Midbrain (tissue), 1 donor: ENCODE measurements at places on chromosomes 4 and X.

- no peak for DNase-seq
Measured at GRCh38 chrX:19121898-19122640, at the start of gene ADGRG2. Gene ADGRG2, minus strand, starts transcription at chrX:19122468. Its CDS starts 53,634 bp downstream, at chrX:19068834.

DNA sequence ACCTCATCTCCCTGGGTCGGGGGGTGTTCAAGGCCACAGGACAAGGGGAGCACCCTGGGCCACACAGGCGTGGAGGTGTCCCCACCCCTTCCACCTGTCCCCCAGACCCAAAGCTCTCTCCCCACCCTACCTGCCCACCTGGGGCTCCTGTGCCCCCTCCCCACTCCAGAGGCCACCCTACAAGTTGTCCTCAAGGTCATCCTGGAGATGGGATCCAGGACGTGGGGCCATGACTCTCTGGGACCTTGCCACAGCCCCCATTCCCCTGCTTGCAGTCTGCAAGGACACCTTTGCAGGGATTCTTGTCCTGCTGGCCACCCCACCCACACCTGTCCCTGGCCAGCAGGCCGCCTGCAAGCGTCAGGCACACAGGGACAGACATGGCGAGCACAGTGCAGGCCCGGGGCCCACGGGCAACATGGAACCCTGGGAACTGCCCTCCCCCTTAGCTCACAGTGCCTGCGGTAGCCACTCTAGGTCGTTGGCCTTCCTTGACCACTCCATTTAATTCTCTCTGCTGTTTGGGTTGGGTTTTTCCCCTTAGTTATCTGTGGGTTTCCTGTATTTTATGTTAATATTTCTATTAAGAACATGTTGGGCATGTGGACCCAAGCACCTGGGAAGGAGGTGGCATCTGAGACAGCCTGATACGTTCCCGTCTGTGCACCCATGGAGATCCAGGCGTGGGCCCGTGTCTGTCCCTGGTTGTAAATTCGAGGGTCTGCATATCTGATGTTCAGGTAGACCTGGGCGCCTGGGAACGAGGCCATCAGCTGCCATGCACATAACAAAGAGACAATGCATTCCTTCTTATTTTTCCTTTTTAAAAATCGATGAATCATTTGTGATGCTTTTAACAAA lies 197.5 kb downstream of the AFAP1 start:
- DNase-seq = no peak

DNA sequence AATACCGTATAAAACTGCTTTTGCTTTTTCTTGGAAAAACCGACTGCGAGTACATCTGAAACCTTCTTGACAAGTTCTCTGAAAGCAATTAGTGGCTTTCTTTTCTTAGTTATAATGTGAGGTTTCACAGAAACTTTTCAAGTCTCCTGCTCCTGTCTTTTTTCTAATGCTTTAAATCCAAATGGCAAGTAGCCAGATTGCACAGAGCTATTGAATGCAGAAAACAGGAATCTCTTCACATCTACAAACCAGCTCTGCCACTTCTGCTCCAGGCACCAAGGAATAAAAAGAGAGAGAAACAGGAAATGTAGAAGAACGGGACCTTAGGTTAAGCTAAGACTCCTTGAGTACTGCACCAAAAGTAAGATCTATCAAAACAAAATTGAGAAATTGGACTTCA lies 267.3 kb upstream of the TET2 start:
- no peak for DNase-seq

- DNase-seq = no peak
Measured at GRCh38 chrX:112211459-112211858, 128.9 kb upstream of the TRPC5 start.

- no peak for DNase-seq
Measured at GRCh38 chr4:174847801-174848427, 18.9 kb upstream of the GLRA3 start.

GRCh38 chrX:108419401-108419800 lies 18.8 kb downstream of the COL4A6 start:
- DNase-seq = no peak

- DNase-seq = no peak
Measured at GRCh38 chr4:15689540-15689939, 7.9 kb downstream of the FAM200B start.

DNA sequence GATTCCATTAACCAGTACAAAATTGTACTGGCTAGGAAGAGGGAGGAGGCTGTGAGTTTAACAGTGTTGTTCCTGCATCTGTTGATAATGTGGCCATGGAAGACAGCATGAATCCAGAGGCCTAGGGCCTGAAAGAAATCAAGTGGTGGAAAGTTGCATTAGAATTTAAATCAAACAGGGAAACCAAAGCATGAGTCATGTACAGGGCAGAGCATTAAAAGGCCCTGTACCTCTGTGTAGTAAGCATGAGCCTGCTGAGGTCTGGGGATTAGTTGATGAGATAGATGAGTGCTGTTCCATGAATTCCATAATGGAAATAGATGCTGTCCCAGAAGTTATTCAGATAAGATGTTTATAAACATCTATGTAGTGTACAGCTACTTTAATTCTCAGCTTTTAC lies 58.3 kb downstream of the MID1IP1 start:
- no peak for DNase-seq

DNA sequence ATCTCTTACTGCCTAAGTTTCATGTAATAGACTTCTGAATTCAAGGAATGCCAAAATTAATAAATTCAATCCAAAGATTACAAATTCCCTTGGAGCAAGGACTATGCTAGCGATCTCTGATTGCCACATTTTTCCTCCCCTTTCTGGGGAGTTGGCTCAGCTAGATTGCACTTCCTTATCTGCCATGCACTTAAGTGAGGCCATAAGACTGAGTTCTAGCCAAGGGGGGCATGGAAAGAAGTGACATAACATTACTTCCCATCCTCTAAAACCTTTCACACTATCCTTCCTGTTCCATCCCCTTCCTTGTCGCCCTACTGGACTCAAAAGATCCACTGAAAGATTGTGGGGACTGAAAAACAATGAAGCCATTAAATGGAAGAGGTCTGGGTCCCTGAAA lies 53.8 kb upstream of the TXK start:
- DNase-seq = no peak

DNA sequence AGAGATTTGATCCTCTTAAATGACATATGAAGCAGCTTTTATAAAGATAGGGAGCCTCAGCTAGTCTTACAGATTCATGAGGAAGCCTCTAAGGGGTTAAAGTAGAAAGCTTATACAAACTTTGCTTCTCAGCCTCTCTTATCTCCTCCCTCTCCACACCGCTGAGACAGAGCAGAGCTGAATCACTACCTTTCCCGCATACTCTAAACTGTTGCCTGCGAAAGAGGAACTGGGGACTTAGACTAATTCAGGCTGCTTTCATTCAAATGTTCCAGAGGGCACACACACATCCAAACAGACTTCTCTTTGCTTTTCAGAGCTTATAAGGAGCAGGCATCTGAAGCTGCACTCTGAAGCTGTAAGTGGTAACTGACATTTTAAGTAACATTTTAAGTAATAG lies at the start of gene SERTM2:
TSS of gene SERTM2 (plus strand) at position 169 of the 400 bp plus-strand sequence. CDS start 7,213 bp downstream, outside the sequence.
- no peak for DNase-seq

DNA sequence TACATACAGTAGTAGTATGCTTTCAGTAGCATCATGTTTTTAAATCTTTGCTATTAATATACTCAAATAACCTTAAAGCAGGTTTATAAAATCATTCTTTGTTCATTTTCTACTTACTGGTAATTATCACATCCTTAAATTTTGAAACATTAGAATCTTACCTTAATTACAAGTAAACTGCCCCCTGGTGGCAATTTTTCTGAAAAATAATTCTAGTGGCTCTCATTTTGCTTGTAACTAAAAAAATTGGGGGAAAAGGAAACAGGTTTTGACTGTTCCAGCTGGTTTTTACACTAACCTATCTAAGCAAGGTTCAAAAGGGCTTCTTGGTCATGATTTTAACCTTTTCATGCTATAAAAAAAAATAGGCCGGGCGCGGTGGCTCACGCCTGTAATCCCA lies 18.5 kb upstream of the DCAF4L1 start:
- DNase-seq = no peak

- no peak for DNase-seq
Measured at GRCh38 chrX:31931225-31931624, 859.4 kb upstream of the FTHL17 start.

GRCh38 chr4:147355032-147355656 lies 125.8 kb upstream of the EDNRA start:
- no peak for DNase-seq

DNA sequence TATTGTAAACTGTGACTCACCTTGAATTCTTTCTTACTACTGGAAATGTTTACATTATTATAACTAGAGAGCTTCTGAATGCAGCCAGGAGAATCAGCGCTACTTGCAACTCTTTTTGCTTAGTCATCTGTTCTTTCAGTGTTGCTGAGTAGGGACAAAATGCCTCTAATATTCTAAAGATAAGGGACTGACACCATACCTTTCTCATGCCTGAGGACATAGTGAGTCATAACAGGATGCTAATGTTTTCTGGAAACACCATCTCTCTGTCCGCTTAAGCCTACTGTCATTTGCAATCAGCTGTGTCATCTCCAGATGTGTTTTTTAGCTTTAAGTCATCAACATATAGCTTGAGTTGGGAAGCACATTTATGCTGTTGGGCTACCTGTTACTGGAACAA lies 108.3 kb downstream of the QRFPR start:
- no peak for DNase-seq

GRCh38 chrX:131764216-131764615 lies 220.3 kb downstream of the OR13H1 start:
- DNase-seq = no peak

DNA sequence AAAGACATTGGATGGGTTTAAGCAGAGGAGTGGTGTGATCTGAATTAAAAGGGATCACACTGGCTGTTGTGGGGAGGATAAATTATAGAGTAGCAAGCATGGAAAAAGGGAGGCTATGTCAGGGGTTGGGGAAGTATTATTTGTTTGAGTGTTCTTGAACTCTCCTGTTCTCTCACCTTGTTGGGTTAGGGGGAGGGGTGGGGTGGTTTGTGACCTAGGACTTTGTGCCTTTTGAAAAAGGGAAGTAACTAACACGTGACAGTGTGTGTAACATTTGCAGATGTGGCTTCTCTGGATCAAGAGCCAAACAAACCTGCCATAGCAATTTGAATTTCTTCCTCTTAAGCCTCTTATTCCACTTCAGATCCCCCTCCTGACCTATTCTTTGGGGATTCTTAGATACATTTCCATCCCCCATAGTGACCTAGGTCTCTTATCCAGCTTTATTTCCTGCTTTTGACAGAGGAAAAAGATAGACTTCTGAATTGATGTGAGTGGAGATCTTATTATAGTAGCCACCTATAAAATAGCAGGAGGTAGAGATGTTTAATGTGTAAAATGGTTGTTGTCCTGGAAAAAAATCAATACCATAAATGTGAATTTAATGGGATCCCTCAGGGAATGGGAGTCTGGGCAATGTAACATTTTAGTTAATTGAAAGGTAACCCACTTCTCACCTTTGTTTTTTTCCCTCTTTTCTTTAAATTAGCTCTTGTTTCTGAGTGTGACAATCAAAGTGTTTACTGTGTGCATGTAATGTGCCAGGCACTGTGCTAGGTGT lies 120.4 kb downstream of the CT47B1 start:
- DNase-seq = no peak

DNA sequence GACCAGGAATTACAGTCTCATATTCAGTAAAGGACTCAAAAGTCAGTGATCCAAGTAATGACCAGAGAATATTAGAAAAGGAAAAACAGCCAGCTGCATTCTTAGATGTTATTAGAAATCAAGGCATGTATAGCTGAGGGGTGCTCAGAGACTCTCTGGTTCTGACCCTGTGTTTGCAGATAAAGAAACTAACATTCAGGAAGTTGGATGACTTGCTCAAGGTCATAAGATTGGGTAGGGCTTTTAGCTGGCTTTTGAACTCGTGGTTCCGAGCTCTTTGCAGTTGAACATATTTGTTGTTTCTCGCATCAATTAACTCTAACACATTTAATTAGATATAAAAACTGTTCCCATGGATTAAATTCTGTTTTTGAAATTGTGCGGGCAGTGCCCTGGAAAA lies 62.5 kb upstream of the ENPP6 start:
- no peak for DNase-seq

GRCh38 chrX:155144926-155145325 lies 71.3 kb upstream of the VBP1 start:
- DNase-seq = no peak

DNA sequence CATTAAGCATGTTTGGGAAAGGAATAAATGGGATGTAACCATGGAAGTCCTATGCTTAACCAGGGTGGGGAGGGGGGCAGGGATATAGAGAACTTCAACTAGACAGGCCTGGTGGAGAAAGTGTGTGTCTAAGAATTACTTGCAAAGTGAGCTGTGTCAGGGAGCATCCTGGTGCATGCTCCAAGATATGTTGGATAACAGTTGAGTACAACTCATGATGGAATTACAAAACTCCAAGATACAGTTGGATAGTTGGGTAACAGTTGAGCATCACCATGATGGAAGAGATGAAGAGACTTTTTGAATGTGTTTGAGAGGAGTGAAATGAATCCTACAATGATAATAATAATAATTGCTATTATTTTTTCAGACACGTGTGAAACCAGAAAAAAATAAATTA lies 26.1 kb upstream of the ACSL1 start:
- DNase-seq = no peak

DNA sequence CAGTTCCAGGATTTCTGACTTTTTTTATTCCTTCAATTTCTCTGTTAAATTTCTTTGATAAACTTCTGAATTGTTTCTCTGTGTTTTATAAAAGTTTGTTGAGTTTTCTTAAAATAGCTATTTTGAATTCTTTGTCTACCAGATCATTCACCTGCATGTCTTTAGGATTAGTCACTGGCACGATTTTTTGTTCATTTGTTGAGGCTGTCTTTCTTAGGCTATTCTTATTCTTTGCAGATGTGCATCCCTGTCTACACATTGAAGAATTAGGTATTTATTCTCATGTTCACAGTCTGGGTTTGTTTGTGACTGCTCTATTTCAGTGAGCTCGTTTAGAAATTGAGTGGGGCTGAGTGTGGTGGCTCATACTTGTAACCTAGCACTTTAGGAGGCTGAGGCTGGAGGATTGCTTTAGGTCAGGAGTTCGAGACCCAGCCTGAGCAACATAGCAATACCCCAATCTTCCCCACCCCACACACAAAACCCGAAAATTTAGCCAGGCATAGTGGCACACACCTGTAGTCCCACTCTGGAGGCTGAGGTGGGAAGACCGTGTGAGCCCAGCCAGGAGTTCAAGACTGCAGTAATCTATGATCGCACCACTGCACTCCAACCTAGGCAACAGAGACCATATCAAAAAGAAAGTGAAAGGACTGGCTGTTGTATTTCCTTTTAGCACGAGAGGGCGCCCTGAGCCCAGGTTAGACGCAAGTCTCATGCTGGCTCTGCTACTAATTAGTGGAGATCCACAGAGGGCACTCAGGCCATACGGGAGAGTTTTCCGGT lies 42.0 kb downstream of the F8 start:
- DNase-seq = peak; percentile 56

GRCh38 chrX:104659005-104659744 lies 93.2 kb downstream of the IL1RAPL2 start:
- no peak for DNase-seq

DNA sequence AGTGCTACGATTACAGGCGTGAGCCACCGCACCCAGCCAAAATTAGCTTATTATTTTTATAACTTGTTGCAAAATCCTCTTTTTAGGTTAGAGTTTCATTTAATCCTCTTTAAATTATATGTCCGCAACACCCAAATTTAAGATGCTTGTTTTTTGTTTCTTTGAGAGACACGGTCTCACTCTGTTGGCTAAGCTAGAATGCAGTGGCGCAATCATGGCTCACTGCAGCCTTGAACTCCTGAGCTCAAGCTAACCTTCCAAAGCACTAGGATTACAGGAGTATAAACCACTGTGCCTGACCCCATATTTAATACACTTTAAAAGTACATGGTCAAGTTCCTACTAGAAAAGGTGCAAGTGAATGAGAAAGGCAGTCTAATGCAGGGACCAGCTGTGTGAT lies 2.2 kb downstream of the RBBP7 start:
- DNase-seq = no peak
